ENCODE measurements at places on chromosomes 11 and 22. TPM values are rescaled to one million over a fixed set of nuclear protein-coding genes. Genes with fewer than 3 reads are reported as not detected.

PATE4 gene
- 0.10 TPM for polyA plus RNA-seq

ARHGAP20 gene
- polyA plus RNA-seq = 4.0 TPM

ZC3H12C gene
- polyA plus RNA-seq = 7.3 TPM

OR56A1 gene
- polyA plus RNA-seq = not detected

TSSK2 gene
- polyA plus RNA-seq = not detected

PIK3IP1 gene
- 10.2 TPM for polyA plus RNA-seq

MUC2 gene
- polyA plus RNA-seq = 0.03 TPM

VSIG2 gene
- polyA plus RNA-seq = 4.9 TPM

MPST gene
- polyA plus RNA-seq = 66.7 TPM

USP2 gene
- polyA plus RNA-seq = 11.1 TPM

GP1BB gene
- polyA plus RNA-seq = 2.8 TPM

CHRM1 gene
- 0.11 TPM for polyA plus RNA-seq

ESAM gene
- 72.4 TPM for polyA plus RNA-seq

OR51B5 gene
- polyA plus RNA-seq = 0.33 TPM

OR51E2 gene
- polyA plus RNA-seq = 1.2 TPM

UCP2 gene
- polyA plus RNA-seq = 65.1 TPM

CRYBB3 gene
- polyA plus RNA-seq = 0.41 TPM

PNPLA5 gene
- polyA plus RNA-seq = 0.18 TPM

OR52H1 gene
- polyA plus RNA-seq = not detected

WNT7B gene
- polyA plus RNA-seq = 11.1 TPM

APOA4 gene
- not detected for polyA plus RNA-seq

BTBD18 gene
- 0.15 TPM for polyA plus RNA-seq

FBLN1 gene
- 152 TPM for polyA plus RNA-seq

GATD1 gene
- 53.7 TPM for polyA plus RNA-seq

MYOD1 gene
- not detected for polyA plus RNA-seq

ZP1 gene
- 0.32 TPM for polyA plus RNA-seq

TMEM191B gene
- 3.8 TPM for polyA plus RNA-seq

ANKK1 gene
- polyA plus RNA-seq = 0.68 TPM

TSPAN18 gene
- 58.0 TPM for polyA plus RNA-seq

CDC42EP1 gene
- 54.7 TPM for polyA plus RNA-seq

OSBP gene
- 47.5 TPM for polyA plus RNA-seq

C11orf86 gene
- polyA plus RNA-seq = not detected

All from renal cortex interstitium (tissue), 15 donors.